Naive thymus-derived CD4-positive, alpha-beta T cell (primary cell): ENCODE measurements at places on chromosomes 2 and 18. TPM values are rescaled to one million over a fixed set of nuclear protein-coding genes. Genes with fewer than 3 reads are reported as not detected.

TRIM54 gene
- not detected for polyA plus RNA-seq

CNTNAP5 gene
- not detected for polyA plus RNA-seq

POTEI gene
- not detected for polyA plus RNA-seq

RGPD3 gene
- not detected for polyA plus RNA-seq

COBLL1 gene
- polyA plus RNA-seq: not detected
